Activated CD8-positive, alpha-beta T cell treated with anti-CD3 and anti-CD28 coated beads for 36 hours (primary cell): ENCODE measurements at places on chromosomes 7 and 10. TPM values are rescaled to one million over a fixed set of nuclear protein-coding genes. Genes with fewer than 3 reads are reported as not detected.
A peak's percentile ranks its signal among the peaks of the same experiment; 100 is the strongest.

DNA sequence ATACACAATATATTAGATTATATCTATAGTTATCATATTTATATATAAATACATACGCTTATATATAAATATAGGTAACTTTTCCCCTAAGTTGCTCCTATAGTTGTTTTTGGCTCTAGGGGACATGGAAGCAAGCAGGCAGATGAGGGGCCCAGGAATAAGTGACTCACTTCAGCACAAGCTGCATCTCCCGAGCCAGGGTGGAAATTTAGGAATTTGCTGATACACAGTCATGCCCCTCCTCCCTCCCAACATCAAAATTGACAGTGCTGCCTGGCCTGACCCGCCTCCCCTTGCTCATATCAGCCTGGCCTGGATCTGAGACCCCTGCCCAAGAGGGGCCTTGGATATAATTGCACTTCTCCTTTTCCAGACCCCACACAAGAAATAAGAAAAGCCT lies 33.8 kb downstream of the MKI67 start:
- no peak overlapping the region for H3K27ac ChIP-seq
- peaks cover 26% of the 10 kb centered on the region for H3K4me1 ChIP-seq
- peaks cover 17% of the 10 kb centered on the region for H3K36me3 ChIP-seq
- DNase-seq: no peak
- H3K4me3 ChIP-seq: no peak overlapping the region

The NPTX2 gene
- not detected for total RNA-seq

GRCh38 chr7:20316706-20317105 lies 14.0 kb upstream of the ITGB8 start:
- no peak overlapping the region for H3K4me3 ChIP-seq
- H3K27me3 ChIP-seq: peaks cover 3% of the 10 kb centered on the region
- DNase-seq: no peak
- no peaks in the 10 kb centered on the region for H3K4me1 ChIP-seq
- H3K36me3 ChIP-seq: no peaks in the 10 kb centered on the region

GRCh38 chr10:12394241-12395033 lies 45.1 kb downstream of the CAMK1D start:
- no peaks in the 10 kb centered on the region for H3K36me3 ChIP-seq
- DNase-seq: peak; percentile 18
- H3K27ac ChIP-seq: no peak overlapping the region
- no peaks in the 10 kb centered on the region for H3K27me3 ChIP-seq

The ANKRD1 gene
- total RNA-seq: not detected

DNA sequence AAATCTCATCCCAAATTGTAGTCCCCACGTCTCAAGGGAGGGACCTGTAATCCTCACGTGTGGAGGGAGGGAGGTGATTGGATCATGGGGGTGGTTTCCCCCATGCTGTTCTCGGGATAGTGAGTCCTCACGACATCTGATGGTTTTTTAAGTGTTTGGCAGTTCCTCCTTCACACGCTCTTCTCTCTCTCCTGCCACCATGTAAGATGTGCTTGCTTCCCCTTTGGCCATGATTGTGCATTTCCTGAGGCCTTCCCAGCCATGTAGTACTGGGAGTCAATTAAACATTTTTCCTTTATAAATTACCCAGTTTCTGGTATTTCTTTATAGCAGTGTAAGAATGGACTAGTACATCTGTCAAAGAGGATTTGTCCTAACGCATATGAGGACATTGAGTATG lies 59.5 kb downstream of the RGS10 start:
- H3K4me1 ChIP-seq: peaks cover 20% of the 10 kb centered on the region
- H3K36me3 ChIP-seq: no peaks in the 10 kb centered on the region
- no peak for DNase-seq
